ENCODE measurements at places on chromosomes 2 and 18. TPM values are rescaled to one million over a fixed set of nuclear protein-coding genes. Genes with fewer than 3 reads are reported as not detected.
A peak's percentile ranks its signal among the peaks of the same experiment; 100 is the strongest.

DNA sequence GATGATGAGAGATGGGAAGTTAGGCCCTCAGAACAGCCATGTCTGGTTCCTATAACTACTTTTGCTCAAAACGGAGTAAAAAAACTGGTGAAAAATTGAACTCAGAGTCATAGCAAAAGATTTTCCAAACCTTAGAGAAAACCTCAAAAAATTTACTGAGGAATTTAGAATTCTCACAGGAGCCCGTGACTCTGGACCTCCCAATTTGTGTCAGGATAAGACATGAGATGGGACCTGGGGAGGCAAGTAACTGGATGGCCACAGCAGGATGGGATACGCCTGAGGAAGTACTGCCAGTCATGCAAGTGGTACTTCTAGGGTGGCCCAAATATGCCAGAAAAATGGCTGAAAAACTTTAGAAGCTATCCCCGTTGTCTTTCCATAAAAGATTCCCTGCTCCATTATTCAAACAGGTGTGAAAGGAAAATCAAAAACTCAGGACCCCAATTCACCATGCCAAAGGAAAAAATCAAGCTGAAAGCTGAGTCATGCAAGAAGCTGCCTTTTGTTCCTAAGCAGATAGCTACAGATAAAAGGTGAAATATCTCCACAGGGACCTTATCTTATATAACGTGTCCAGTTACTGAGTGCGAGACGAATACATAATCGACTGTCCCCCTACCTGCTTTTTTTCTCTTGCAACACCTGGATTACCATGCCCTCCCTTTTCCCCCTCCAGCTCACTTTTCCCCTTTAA lies 34.1 kb upstream of the LIPG start:
- DNase-seq: no peak

The KLHL30 gene
- total RNA-seq: 0.11 TPM

The TBR1 gene
- not detected for total RNA-seq

GRCh38 chr2:68770271-68771111 lies 35.9 kb downstream of the ARHGAP25 start:
- no peak for DNase-seq

DNA sequence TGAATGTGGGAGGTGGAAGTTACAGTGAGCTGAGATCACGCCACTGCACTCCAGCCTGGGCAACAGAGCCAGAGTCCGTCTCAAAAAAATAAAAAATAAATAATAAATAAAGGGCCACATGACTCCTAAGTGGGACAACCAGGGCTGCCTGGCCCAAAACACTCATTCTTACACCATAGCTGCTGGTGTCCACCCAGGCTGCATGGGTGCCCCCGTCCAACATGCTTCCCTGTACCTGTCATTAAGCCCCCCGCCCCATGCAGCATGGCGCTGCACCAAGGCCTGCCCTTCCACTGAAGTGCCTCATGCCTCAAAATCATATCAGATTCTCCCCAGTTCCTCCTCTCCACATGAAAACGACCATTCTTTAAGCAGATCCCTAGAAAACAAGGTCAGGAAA lies 10.8 kb downstream of the GALM start:
- DNase-seq: no peak

DNA sequence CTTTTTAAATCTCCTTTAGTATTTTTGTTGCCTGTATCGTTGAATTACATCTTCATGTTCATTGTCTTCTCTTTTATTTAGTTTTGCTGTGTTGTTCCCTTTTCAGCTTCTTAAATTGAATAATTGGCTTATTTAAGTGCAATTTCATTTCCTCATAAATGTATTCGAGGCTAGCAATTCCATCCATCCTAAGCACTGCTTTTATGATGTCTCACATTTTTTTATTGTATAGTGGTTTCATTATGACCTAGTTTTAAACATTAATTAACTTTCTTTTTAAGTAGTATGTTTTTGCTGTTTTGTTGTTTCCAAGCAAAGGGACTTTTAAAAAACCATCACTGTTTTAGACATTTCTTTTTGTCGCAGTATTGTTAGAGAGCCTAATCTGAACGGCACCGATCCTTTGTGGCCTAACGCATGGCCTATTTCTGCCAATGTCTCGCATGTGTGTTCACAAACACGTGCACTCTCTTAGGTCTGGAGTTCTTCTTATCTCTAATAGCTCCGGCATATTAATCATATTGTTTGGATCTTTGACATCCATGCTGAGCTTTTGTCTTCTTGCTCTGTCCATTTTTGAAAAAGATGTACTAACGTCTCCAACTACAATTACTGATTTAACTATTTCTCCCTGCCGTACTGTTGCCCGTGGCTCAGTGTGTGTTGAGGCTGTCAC lies 59.6 kb upstream of the ZNF516 start:
- DNase-seq: no peak

- peak; percentile 37 for DNase-seq
Observed at GRCh38 chr2:65710779-65711295, 278.4 kb upstream of the SPRED2 start.

The PLGLB1 gene
- total RNA-seq: not detected

The NRBP1 gene
- 105 TPM for total RNA-seq

DNA sequence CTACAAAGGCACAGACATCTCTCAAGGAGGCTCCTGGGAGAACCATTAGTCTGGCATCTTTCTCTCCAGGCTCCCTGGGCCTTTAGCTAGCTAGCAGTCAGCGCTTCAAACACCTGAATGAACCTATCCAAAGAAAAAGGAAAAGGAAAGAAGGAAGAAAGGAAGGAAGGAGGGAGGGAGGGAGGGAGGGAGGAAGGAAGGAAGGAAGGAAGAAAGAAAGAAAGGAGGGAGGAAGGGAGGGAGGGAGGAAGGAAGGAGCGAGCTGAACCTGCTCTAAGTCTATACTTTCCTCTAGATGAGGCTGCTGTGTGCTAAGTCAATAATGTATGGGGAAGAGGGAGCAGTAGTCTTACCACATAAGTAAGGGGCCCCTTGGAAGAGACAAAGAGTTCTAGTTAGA lies 5.1 kb upstream of the BCL11A start:
- no peak for DNase-seq

The EPC2 gene
- total RNA-seq: 18.9 TPM
